ENCODE measurements at places on chromosomes 1 and 21. TPM values are rescaled to one million over a fixed set of nuclear protein-coding genes. Genes with fewer than 3 reads are reported as not detected.
A peak's percentile ranks its signal among the peaks of the same experiment; 100 is the strongest.

- DNase-seq = no peak
- H3K4me3 ChIP-seq = no peak overlapping the region
- no peaks in the 10 kb centered on the region for H3K27me3 ChIP-seq
- H3K36me3 ChIP-seq = peaks cover 2% of the 10 kb centered on the region
- H3K4me1 ChIP-seq = peaks cover 2% of the 10 kb centered on the region
Measured at GRCh38 chr1:230910755-230911117, 42.4 kb upstream of the C1orf198 start.

The ZNF593OS gene
- total RNA-seq = not detected

DNA sequence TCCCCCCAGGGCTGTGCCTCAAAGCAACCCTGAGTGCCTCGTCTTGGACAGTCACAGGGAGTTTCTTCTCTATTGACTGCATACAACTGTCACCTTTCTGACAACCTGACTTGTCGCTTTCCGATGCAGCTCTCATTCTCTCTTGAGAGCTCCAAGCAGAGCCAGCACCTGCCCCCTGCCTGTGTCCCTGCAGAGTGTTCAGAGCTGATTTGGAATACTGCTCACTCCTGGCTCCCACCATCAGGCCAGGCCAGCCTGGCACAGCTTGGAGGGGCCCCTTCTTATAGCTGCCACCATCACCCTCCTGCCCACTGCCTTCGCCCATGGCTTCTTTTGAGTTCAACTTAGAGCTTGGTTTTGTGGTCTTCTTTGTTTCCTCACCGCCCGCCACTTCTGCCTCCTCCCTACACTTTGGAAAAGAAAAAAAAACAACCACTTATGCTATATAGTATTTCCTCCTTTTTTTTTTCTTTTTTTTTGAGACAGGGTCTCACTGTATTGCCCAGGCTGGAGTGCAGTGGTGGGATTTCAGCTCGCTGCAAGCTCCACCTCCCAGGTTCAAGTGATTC lies 12.3 kb downstream of the NCF2 start:
- H3K27ac ChIP-seq = no peak overlapping the region
- no peaks in the 10 kb centered on the region for H3K27me3 ChIP-seq
- no peaks in the 10 kb centered on the region for H3K36me3 ChIP-seq
- no peak overlapping the region for H3K4me3 ChIP-seq
- no peak for DNase-seq

The TEKT2 gene
- 0.38 TPM for total RNA-seq

DNA sequence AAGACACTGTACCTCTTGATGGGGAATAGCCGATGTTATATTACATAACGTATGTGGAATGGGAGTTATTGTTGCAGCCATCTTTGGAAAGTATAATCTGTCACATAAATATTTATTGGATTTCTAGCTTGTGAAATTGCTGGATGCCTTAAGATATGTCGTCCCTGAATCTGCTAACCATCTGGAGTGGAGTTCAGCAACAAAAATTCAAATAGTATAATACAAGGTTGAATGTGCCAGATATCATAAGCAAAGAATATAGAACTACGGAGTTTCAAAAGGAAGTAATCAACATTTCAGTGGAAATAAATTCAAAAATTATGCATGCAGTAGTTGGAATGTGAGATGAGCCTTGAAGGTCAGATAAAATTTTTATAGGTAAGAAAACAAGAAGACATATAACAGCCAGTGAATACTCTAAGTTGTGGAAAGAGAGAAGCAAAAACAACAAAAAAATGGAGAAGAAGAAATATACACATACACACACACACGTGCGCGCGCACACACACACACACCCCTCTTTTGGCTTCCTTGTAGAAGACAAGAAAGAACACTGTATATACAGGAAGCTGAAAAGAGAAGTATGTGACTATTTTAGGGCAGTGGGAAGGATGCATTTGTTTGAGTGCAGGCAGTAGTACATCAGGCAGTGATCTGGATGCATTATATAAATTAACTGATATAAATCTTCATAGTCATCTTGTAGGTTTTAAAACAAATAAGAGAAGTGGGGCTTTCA lies 516.7 kb downstream of the KCNT2 start:
- no peaks in the 10 kb centered on the region for H3K27me3 ChIP-seq
- DNase-seq = no peak
- H3K36me3 ChIP-seq = no peaks in the 10 kb centered on the region
- H3K27ac ChIP-seq = no peak overlapping the region
- no peaks in the 10 kb centered on the region for H3K4me1 ChIP-seq

The OXCT2 gene
- total RNA-seq = 0.60 TPM

DNA sequence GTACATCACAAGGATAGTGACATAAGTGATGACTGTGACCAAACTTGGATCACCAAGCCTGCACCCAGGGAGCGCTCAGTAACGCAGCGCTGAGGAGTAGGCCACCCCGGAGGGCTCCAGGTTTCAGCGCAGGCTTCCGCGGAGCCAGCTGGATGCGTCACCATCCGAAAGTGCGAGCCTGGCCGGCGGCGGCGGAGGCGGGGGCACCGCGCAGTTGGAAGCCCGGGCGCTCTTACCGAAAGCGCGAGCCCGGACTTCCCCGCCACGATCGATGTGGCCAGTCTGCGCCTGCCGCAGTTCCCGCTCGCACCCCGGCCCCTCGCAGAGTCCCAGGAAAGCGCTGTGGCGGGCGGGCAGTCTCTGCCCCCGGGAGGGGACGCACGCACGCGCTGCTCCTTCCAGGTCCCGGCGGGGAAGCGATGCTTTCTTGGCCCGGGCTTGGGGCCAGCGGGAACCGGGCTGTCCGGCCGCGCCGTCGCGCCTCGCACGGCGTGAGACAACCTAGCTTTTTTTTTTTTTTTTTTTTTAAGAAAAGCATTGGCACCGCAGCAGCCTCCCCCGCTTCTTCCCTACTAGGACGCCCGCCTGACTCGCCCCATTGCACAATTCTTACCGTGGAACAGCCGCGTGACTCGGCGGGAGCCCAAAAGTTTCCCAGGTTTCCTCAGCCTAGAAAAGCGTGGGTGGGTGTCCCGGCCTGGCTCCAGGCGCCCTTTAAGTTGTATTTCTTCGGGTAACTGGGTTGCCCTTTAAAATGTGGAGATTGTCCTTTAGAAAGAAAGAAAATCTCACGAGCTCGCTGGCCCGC lies 36.4 kb upstream of the JAK1 start:
- H3K27me3 ChIP-seq = no peaks in the 10 kb centered on the region
- no peaks in the 10 kb centered on the region for H3K36me3 ChIP-seq
- H3K4me3 ChIP-seq = peak overlapping the region; percentile 13

All from endothelial cell of umbilical vein (primary cell).